A375 (cell line): ENCODE measurements at places on chromosomes 1 and 21. TPM values are rescaled to one million over a fixed set of nuclear protein-coding genes. Genes with fewer than 3 reads are reported as not detected.

The ROR1 gene
- 3.6 and 5.3 TPM in 2 replicates for total RNA-seq

The TMPRSS15 gene
- 35.2 and 37.9 TPM in 2 replicates for total RNA-seq

The IGSF5 gene
- total RNA-seq: 0.16 TPM in 1 of 2 replicates, not detected in the other

The HSPB7 gene
- not detected in 2 replicates for total RNA-seq

The BCAS2 gene
- 56.9 and 64.7 TPM in 2 replicates for total RNA-seq

The S100B gene
- 62.9 and 82.2 TPM in 2 replicates for total RNA-seq

The GPR61 gene
- total RNA-seq: not detected in 2 replicates

The PER3 gene
- total RNA-seq: 1.3 and 2.4 TPM in 2 replicates

The LAD1 gene
- total RNA-seq: 4.4 and 6.4 TPM in 2 replicates

The MIXL1 gene
- total RNA-seq: not detected in 2 replicates

The MIS18A gene
- 14.5 and 15.1 TPM in 2 replicates for total RNA-seq

The CR1L gene
- total RNA-seq: not detected in 2 replicates

The RGS5 gene
- 6.9 and 10.2 TPM in 2 replicates for total RNA-seq

The LCE1D gene
- total RNA-seq: not detected in 2 replicates

The DISP3 gene
- total RNA-seq: not detected in 2 replicates

The ERG gene
- not detected in 2 replicates for total RNA-seq

The LDLRAD1 gene
- total RNA-seq: not detected in 2 replicates

The PDE9A gene
- 7.6 and 9.6 TPM in 2 replicates for total RNA-seq

The NUP210L gene
- 0.08 TPM in 1 of 2 replicates, not detected in the other for total RNA-seq

The FAM131C gene
- 0.79 and 1.5 TPM in 2 replicates for total RNA-seq

The DIO1 gene
- not detected in 2 replicates for total RNA-seq

The FCGR3B gene
- total RNA-seq: not detected in 2 replicates

The C1orf185 gene
- 0.74 TPM in 1 of 2 replicates, not detected in the other for total RNA-seq

The ZNF593OS gene
- total RNA-seq: 0.41 TPM in 1 of 2 replicates, not detected in the other

The USH2A gene
- total RNA-seq: under 0.01 and 0.03 TPM in 2 replicates

The NEK2 gene
- 45.5 and 63.6 TPM in 2 replicates for total RNA-seq

The S100A2 gene
- 53.8 and 59.7 TPM in 2 replicates for total RNA-seq

The NPHS2 gene
- 0.19 TPM in 1 of 2 replicates, not detected in the other for total RNA-seq

The ACADM gene
- 35.2 and 48.2 TPM in 2 replicates for total RNA-seq

The SYPL2 gene
- 0.29 and 0.30 TPM in 2 replicates for total RNA-seq

The DIRAS3 gene
- total RNA-seq: 0.27 and 1.6 TPM in 2 replicates

The AHDC1 gene
- total RNA-seq: 9.5 and 10.8 TPM in 2 replicates

The ADCY10 gene
- 0.04 and 0.05 TPM in 2 replicates for total RNA-seq

The GRIK1 gene
- total RNA-seq: not detected in 2 replicates

The LYPD8 gene
- 0.56 TPM in 1 of 2 replicates, not detected in the other for total RNA-seq

The SPRR2G gene
- not detected in 2 replicates for total RNA-seq

The TFF3 gene
- 0.40 and 2.5 TPM in 2 replicates for total RNA-seq

The SMIM1 gene
- total RNA-seq: not detected in 2 replicates

The MTOR gene
- 30.8 and 36.7 TPM in 2 replicates for total RNA-seq

The CD247 gene
- 0.72 and 1.4 TPM in 2 replicates for total RNA-seq

The IGSF9 gene
- total RNA-seq: 0.32 and 0.49 TPM in 2 replicates

The EFNA4 gene
- total RNA-seq: 7.5 and 7.8 TPM in 2 replicates

The PGM1 gene
- 66.9 and 74.6 TPM in 2 replicates for total RNA-seq

The PKNOX1 gene
- total RNA-seq: 19.3 and 22.7 TPM in 2 replicates

The CFAP107 gene
- total RNA-seq: not detected in 2 replicates

The RAB42 gene
- total RNA-seq: 0.27 TPM in 1 of 2 replicates, not detected in the other

The FGGY gene
- total RNA-seq: 6.7 and 8.4 TPM in 2 replicates

The GJA8 gene
- total RNA-seq: not detected in 2 replicates
